ENCODE measurements at places on chromosomes 3 and 15.

GRCh38 chr3:58202917-58203360 lies 7.8 kb downstream of the DNASE1L3 start:
- DNase-seq, result no peak

- no peak for DNase-seq
Measured at GRCh38 chr3:7999384-7999783, 502.2 kb upstream of the LMCD1 start.

DNA sequence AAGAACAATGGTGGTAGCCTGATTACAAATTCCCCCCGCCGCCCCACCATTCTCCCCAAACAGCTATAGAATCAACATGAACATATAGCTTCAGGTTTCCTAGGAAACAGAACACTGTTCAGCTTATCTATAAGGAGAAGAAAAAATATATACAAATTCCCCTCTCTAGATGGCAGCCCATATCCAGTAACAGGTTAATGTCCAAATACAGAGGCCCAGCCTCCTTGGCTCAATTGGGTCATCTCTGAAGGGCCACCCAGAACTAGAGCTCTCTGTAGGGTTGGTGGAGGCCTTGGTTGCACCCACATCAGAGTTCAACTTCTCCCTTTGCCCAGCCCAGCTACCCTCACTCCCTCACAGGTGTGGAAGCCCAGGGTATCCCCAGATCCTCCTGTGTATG lies 91.5 kb upstream of the ADAMTS17 start:
- DNase-seq, result no peak

DNA sequence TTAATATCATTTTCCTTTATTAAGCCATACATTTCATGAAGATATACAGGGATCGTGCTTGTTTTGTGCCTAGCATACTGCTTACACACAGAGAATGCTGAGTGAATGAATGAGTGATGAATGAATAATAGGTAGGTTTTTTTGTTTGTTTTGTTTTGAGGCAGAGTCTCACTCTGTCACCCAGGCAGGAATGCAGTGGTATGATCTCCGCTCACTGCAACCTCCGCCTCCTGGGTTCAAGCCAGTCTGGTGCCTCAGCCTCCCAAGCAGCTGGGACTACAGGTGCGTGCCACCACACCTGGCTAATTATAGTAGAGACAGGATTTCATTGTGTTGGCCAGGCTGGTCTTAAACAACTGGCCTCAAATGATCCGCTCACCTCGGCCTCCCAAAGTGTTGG lies 400.0 kb downstream of the ROBO1 start:
- DNase-seq, result no peak

Measured in activated CD4-positive, alpha-beta T cell treated with anti-CD3 and anti-CD28 coated beads, Interleukin-2, amount 10 ng/mL, durations not matched to agents 24 days and 14 days (primary cell).